ENCODE measurements at places on chromosomes 7 and 10.

DNA sequence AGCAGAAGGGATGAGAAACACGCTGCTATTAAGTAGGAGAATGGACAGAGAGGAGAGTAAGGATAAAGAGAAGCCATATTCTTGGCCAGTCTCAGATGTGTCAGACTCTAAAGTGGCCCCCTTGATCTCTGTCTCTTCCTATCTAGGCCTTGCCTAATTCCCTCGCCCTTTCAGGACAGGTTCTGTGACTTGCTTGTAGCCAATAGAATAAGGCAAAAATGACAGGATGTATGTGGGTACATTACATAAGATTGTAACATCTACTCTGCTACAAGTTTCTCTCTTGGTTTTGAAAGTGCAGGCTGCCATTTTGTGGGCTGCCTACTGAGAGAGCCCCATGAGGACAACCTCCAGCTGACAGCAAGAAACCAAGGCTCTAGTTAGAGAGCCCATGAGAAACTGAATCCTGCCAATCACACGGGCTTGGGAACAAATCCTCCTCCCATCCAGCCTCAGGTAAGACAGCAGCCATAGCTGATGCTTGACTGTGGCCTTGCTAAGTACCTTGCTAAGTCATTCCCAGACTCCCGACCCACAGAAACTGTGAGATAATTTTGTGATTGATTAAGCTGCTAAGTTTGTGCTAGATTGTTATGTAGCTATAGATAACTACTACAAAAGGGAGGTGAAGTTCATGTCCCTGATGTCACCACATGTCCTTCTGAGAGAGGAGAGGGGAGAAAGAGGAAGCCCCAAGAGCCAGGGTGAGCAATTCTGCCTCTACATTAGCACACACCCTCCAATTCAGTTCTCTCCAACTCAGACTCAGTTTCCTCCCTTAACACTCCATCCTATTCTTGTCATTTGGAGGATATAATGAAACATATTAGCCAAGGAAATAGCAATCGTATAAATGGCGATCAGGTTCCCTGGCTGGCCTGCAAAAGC, 185.5 kb downstream of the SGMS1 start:
- no peak for DNase-seq

- no peak for DNase-seq
Observed at GRCh38 chr7:91876391-91877133, 3.9 kb downstream of the MTERF1 start.

DNA sequence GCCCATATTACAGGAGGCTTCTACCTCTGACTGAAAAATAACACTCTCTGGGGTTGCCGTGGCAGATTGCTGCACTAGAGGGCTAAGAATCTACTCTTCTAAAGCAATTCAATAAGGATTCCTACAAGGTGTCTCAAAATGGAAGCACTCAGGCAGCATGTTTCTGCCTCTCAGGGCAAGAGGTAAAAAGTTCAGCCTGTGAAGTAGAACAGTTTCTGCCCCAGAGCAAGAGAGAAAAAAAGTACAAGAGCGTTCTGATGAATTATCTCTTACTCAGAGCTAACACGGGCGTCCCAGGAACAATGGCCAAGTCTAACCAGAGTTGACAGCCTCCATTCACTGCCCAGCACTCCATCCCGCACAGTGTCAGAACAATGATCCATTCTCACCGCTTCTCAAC, 71.3 kb upstream of the TES start:
- no peak for DNase-seq

- DNase-seq = no peak
Observed at GRCh38 chr10:52663161-52663560, 109.4 kb downstream of the MBL2 start.

DNA sequence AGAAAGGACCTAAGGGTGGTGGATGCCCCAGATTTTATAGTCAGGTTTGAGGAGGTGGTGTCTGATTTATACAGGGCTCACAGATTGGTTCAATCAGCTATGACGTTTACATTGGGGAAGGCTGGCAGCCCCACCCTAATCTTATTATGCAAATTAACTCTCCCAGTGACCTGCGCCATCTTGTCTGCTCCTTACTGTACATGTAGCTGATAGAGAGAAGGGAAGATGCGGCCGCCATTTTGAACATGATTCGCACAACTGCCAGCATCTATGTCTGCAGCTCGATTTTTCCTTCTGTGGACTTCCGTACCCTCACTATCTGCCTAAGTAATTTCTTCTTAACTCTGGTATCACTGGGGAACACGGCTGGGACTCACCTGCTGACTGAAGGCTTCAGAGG, 619.0 kb upstream of the DPP6 start:
- DNase-seq = no peak

DNA sequence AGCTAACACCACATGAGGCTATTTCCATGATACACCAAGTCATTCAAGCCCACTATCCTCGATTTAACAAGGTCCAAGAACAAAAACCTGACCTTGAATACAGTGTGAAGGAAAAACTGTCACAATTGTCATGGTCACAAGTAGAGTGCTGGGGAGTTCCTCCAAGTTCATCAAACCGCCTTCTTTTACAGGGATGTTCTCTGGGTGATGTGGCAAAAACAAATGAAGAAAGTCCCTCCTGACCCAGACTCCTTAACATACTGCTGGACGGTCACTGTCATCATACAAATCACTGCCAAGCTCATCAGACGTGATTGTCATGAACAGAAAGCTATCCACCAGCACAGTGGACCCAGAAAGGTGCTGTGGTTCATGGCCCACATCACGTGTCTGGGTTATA, 28.9 kb downstream of the HIPK2 start:
- DNase-seq = no peak

GRCh38 chr10:59085054-59085453, 91.4 kb upstream of the PHYHIPL start:
- no peak for DNase-seq

DNA sequence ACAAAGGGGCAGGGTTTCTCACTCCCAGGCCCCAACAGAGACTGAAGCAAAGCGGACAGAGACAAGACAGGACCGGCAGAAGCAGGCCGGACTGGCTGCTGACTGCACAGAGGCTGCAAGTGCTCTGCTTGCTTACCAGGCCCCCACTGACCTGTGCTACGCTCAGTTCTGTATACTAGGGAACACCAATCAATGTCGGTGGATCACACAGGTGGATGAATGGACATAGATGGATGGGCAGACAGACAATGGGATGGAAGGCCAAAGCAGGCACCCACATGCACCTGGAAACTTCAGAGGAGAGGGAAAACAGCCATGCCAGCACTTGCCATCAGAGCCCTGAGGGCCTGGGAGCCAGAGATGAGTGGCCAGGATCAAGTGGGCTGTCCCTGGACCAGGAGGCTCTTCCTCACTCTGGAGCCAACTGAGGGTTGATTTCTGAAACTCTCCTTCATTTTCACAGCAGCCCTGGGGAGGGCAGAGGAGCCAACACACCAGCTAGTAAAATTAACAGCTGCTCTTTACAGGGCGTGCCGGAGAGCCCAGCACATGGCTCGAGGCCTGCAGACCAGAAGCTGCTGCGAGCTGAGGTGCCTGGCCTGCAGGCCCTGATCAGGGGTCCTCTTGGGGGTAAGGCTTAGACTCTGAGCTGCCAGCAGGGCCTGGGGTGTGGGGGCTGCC, 243.6 kb downstream of the KCNMA1 start:
- DNase-seq = no peak

GRCh38 chr7:41911792-41912191, 208.9 kb upstream of the INHBA start:
- no peak for DNase-seq

GRCh38 chr7:390761-391410, 100.9 kb downstream of the FOXL3 start:
- no peak for DNase-seq

DNA sequence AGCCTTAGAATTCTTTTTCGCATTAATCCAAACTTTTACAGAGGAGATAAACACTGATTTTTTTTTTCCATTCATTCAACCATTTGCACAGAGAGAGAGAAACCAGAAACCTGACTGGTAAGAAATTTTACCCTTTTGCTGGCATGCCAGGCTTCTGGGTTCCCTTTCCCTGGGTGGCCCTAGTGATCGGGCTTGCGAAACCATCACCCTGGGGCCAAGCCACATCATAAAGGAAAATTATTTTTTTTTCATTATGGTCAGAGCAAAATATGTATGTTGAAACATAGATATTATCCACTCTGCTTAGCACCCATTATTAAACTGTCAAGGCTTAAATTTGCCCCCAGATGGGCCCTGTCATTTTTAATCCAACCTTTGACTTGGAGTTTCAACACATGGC, 55.4 kb upstream of the INHBA start:
- no peak for DNase-seq

DNA sequence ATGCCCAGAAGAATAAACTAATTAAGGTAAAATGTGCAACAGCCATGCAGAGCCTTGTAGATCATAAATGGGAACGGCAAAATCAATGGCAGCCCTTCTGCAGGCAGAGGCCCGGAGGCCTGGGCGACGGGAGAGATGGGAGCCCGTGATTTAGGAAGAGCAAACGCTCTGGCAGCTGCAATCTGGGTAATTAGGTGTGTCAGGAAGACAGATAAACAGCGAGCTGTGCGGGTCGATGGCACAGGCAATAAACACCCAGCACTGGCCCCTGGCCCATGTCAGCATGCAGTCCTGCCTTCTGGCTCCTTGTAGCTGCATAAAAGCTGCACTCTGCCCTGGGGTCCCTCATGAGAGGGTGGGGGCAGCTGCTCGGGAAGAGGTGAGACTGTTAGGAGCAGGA, 78.0 kb downstream of the GOLGA7B start:
- DNase-seq = no peak

GRCh38 chr10:127142856-127143255, 53.5 kb downstream of the INSYN2A start:
- DNase-seq = no peak

GRCh38 chr7:74479066-74479781, 25.5 kb downstream of the GTF2IRD1 start:
- peak; percentile 75 for DNase-seq

DNA sequence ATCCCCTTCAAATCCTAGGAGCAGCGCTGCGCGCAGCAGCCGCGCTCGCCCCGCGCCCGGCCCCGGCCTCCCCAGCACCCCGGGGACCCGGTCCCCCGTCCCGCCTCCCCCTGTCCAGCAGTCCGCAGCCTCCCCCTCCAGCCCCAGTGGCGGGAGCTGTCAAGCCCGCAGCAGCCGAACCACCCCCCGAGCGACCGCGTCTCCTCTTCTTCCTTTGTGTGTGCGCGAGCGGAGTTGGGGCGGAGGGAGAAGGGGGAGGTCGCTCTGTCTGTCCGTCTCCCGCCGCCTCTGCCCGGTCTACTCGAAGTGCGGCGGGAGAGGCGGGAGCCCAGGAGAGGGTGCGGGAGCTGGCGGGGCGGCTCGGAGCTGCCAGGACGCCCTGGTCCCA, 375 bp upstream of the CHN2 start:
- no peak for DNase-seq

- DNase-seq = no peak
Observed at GRCh38 chr7:25349283-25350017, 121.2 kb upstream of the NPVF start.

DNA sequence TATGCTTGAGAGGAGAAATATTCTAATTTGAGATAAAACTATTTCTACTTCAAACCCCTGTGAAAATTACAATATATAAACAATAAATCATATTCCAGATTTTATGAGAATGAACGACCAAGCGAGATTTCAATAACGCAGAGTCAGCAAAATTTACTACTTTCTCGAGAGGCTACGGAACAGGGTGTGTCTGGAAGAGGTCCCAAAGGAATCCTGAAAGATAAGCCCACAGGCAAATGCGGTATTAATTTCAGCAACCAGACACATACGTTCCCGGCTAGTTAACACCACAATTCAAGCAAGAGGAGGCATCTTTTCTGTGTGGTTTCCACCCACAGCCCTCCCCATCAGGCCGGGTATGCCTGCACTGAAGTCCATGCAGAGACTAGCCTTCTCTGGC, 26.4 kb downstream of the BEND7 start:
- no peak for DNase-seq

DNA sequence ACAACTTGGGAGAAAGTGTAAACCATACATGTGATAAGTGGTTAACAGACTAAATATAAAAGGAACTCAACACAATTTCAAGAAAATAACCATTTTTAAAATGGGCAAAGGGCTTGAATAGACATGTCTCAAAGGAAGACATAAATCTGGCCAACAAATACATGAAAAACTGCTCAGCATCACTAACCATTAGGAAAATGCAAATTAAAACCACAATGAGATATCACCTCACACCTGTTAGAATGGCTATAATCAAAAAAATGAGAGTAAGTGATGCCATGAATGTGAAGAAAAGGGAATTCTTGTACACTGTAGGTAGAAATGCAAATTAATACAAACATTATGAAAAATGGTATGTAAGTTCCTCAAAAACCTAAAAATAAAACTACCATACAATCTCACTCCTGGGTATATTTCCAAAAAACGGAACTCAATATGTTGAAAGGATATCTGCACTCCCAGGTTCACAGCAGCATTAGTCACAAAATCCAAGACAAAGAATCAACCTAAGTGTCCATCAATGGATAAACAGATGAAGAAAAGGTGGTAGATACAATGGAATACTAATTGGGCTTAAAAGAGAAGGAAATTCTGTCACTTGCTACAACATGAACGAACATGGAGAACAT, 5.6 kb downstream of the SNX13 start:
- DNase-seq = no peak

- DNase-seq = no peak
Observed at GRCh38 chr7:128849156-128849515, 13.5 kb upstream of the ATP6V1F start.

- no peak for DNase-seq
Observed at GRCh38 chr7:50226669-50227068, 77.8 kb upstream of the IKZF1 start.

DNA sequence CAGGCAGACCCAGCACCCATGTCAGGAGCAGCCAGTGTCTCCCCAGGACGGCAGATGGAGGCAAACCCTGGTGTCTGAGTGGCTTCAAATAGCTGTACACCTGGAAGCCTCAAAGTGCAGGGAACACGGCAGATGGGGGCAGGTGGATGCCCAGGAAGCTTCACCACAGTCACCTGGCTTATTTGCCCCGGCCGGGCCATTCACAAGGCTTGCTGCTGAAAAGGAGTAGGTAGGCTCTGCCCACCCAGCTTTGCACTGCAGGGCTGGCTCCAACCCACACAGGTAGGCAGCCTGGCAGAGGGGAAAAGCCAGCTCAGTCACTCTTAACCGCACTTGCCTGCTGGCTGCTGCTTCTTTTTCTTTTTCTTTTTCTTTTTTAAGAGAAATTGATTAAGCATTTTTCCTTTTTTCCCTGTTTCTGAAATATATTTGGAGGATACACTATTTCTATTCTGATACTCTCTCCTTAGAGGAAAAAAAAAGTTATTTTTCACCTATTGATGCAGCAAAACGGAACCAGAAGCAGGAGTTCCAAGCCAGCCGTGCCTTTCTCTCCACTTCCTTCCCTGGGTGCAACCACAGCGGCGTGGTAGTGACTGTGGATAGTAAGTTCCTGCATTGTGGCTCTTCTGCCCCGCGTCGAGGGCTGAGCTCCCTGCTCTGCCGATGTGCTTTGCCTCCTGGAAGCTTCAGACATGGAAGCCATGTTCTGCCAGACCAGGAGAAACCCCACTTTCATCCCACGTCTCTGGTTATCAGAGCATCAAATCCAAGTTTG, 118.3 kb downstream of the KLF6 start:
- no peak for DNase-seq

- no peak for DNase-seq
Observed at GRCh38 chr10:84375011-84375410, 46.6 kb downstream of the CCSER2 start.

- DNase-seq = no peak
Observed at GRCh38 chr7:53387515-53387914, 352.1 kb downstream of the POM121L12 start.

All from NCI-H1436 treated with DMSO at 0.1 percent for 48 hours (cell line).